ENCODE measurements at places on chromosomes 16 and 17.

GRCh38 chr17:17381446-17382064, 78.4 kb downstream of the NT5M start:
- no peak for DNase-seq
- no peak overlapping the region for H3K27ac ChIP-seq
- H3K4me3 ChIP-seq = no peak overlapping the region
- H3K27me3 ChIP-seq = peaks cover 7% of the 10 kb centered on the region

- no peaks in the 10 kb centered on the region for H3K27me3 ChIP-seq
- H3K4me3 ChIP-seq = peak overlapping the region; percentile 93
- peaks cover 50% of the 10 kb centered on the region for H3K4me1 ChIP-seq
- no peak for DNase-seq
- peaks cover 5% of the 10 kb centered on the region for H3K36me3 ChIP-seq
Observed at GRCh38 chr16:11585460-11586377, 1.0 kb downstream of the LITAF start.

DNA sequence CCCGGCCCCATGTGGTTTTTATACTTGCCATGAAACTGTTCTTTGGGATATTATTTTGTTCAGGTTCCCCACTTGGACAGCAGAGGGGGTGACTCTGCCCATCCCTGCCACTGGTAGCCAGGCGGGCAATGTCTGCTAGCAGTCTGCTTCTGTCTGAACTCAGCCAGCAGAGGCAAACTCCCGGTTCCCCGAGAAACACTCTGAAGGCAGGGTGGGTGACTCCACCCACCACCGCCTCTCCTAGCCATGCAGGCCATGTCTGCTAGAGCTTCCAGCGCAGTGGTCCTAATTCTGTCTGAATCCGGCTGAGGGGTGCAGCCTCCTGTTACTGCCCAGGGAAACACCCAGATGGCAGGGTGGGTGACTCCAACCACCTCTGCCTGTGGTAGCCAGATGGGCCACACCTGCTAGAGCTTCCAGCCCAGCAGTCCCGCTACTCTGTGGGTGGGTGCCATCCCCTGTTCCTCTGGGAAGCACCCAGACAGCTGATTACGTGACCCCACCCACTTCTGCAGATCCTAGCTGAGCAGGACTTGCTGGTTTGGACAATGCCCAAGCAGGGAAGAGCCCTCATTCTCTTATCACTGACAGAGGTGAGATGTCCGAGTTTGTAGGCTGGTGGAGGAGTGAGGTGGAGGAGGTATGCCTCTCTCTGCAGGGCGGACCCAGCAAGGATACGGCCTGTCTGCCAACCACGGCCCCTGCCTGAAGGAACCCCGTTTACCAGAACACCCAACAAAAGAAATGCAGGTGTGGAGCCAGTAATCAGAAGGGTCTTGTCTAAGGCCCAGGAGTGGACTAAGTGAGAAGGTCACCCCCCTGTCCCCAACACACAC, 22.4 kb downstream of the NLRP1 start:
- H3K27me3 ChIP-seq = no peaks in the 10 kb centered on the region
- H3K36me3 ChIP-seq = peaks cover 43% of the 10 kb centered on the region
- no peak overlapping the region for H3K27ac ChIP-seq
- no peak for DNase-seq
- H3K4me3 ChIP-seq = no peak overlapping the region
- peaks cover 22% of the 10 kb centered on the region for H3K4me1 ChIP-seq

- peaks cover 14% of the 10 kb centered on the region for H3K4me1 ChIP-seq
- H3K27ac ChIP-seq = no peak overlapping the region
- H3K27me3 ChIP-seq = no peaks in the 10 kb centered on the region
- no peak for DNase-seq
- no peaks in the 10 kb centered on the region for H3K36me3 ChIP-seq
- H3K4me3 ChIP-seq = no peak overlapping the region
Observed at GRCh38 chr17:21165922-21166594, 39.3 kb downstream of the DHRS7B start.

- H3K36me3 ChIP-seq = no peaks in the 10 kb centered on the region
- peak overlapping the region; percentile 75 for H3K4me3 ChIP-seq
- H3K27ac ChIP-seq = no peak overlapping the region
- peaks cover 28% of the 10 kb centered on the region for H3K4me1 ChIP-seq
- DNase-seq = no peak
Observed at GRCh38 chr17:77371117-77371887, 230.5 kb downstream of the SEC14L1 start.

GRCh38 chr16:56677474-56677873, 4.8 kb upstream of the MT1X start:
- no peak for DNase-seq
- peaks cover 21% of the 10 kb centered on the region for H3K27me3 ChIP-seq
- no peak overlapping the region for H3K4me3 ChIP-seq
- peaks cover 15% of the 10 kb centered on the region for H3K4me1 ChIP-seq
- no peak overlapping the region for H3K27ac ChIP-seq

DNA sequence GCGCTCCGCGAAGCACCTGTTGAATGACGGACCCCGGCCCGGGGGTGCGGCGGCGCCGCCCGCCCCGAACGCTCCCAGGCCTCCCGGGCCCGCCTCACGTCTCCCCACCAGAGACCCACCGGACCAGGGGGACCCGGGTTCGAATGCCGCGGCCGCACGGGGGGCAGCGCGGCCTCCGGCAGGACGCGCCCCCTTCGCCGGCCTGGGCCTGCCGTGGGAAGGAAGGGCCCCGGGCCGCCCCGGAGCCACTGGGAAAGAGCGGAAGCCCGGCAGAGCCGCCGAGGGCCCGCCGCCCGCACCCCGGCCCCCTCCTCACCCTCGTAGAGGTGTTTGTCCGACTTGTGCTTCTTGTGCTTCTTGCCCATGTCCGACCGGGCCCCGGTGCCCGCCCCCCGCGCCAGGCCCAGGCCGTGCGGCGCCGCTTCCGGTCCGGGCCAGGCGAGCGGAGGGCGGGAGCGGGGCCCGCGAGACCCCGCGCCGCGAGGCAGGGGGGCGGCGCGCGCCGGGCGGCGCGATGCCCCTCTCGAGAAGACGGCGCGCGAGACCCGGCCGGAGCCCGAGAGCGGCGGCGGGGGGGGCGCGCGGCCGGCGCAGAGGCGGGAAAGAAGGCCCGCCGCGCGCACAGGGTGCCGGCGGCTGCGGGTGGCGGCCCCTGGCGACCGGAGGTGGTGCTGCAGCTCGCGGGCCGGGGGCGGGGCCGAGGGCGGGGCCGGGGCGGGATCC, at the start of gene BRD7:
BRD7 (minus strand) TSS at position 579 of the 723 bp plus-strand sequence; CDS start at position 365, 214 bp downstream.
- H3K27ac ChIP-seq = peak within 1 kb of the TSS; percentile 96
- H3K4me3 ChIP-seq = peak within 1 kb of the TSS; percentile 95
- DNase-seq = peak; percentile 81
- H3K36me3 ChIP-seq = peaks cover 8% of the 10 kb centered on the region

GRCh38 chr17:77230436-77230830, 89.7 kb downstream of the SEC14L1 start:
- no peak overlapping the region for H3K4me3 ChIP-seq
- no peaks in the 10 kb centered on the region for H3K36me3 ChIP-seq
- H3K4me1 ChIP-seq = peaks cover 14% of the 10 kb centered on the region
- no peak overlapping the region for H3K27ac ChIP-seq

GRCh38 chr17:42424991-42425610, 2.0 kb upstream of the CAVIN1 start:
- H3K36me3 ChIP-seq = no peaks in the 10 kb centered on the region
- H3K4me1 ChIP-seq = peaks cover 8% of the 10 kb centered on the region
- no peak overlapping the region for H3K27ac ChIP-seq
- H3K27me3 ChIP-seq = peaks cover 11% of the 10 kb centered on the region
- DNase-seq = no peak

DNA sequence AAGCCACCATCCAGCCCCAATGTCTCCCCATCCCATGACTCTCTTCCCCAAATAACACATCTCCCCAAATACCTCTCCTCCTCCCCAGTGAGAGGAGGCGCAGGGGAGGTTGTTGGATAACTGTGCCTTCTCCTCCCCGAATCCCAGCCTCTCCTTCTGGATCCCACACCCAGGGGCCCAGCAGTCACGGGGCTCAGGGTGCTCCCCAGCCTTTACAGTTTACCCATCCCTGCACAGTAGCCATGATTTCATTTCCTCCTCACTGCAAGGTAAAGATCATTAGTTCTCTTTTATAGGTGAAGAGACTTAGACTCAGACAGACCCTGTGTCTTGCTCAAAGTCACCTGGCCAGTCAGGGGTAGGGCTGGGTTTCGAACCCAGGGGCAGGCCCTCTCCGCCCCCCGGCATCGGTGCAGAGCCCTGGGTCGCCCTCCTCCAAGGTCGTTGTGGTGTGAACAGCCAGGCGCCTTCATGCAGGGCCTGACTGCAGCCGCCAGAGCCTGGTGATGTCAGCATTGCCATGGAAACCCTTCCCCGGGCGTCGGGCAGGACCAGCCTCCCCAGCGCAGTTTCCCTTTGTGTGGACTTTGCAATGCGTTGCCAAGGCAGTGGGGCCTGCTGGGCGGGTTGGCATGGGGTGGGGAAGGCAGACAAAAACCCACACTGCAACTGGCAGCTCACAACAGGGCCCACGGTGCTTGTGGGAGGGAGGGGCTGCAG, 53.3 kb upstream of the TOB1 start:
- H3K4me1 ChIP-seq = peaks cover 10% of the 10 kb centered on the region
- DNase-seq = peak; percentile 51
- H3K4me3 ChIP-seq = no peak overlapping the region
- peak overlapping the region; percentile 60 for H3K27ac ChIP-seq
- no peaks in the 10 kb centered on the region for H3K27me3 ChIP-seq

- H3K27ac ChIP-seq = no peak overlapping the region
- DNase-seq = no peak
- peaks cover 26% of the 10 kb centered on the region for H3K4me1 ChIP-seq
- H3K36me3 ChIP-seq = peaks cover 27% of the 10 kb centered on the region
Observed at GRCh38 chr16:23495671-23496070, 14.6 kb downstream of the GGA2 start.

DNA sequence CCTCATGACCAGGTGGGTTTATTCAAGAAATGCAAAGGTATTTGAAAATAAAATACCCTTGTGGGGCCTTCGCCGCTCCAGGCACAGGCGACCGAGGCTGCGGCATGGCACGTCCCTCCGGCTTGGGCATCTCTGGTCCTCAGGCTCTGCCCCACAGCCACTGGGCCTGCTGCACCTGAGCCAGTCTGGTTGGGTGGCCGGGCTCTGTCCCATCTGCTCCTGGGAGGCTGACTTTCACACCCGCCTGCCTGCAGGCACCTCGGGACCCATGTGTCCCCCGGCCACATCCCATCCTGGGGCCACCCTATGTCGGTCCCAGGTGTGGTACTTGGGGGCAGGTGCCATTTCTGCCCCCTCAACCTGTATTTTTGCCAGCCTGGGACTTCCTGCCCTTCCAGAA, 20.9 kb downstream of the OSBPL7 start:
- H3K27me3 ChIP-seq = peaks cover 7% of the 10 kb centered on the region
- H3K36me3 ChIP-seq = no peaks in the 10 kb centered on the region
- DNase-seq = no peak
- no peak overlapping the region for H3K4me3 ChIP-seq
- no peak overlapping the region for H3K27ac ChIP-seq

- H3K27ac ChIP-seq = no peak overlapping the region
- H3K27me3 ChIP-seq = peaks cover 2% of the 10 kb centered on the region
- no peak overlapping the region for H3K4me3 ChIP-seq
- DNase-seq = no peak
- H3K36me3 ChIP-seq = no peaks in the 10 kb centered on the region
Observed at GRCh38 chr16:66899310-66899944, 19.1 kb downstream of the PDP2 start.

- no peaks in the 10 kb centered on the region for H3K27me3 ChIP-seq
- H3K27ac ChIP-seq = peak overlapping the region; percentile 97
- H3K4me3 ChIP-seq = no peak overlapping the region
- no peak for DNase-seq
- peaks cover 27% of the 10 kb centered on the region for H3K4me1 ChIP-seq
Observed at GRCh38 chr16:48611329-48612137, 1.6 kb upstream of the N4BP1 start.

- peaks cover 11% of the 10 kb centered on the region for H3K4me1 ChIP-seq
- H3K36me3 ChIP-seq = peaks cover 5% of the 10 kb centered on the region
- no peaks in the 10 kb centered on the region for H3K27me3 ChIP-seq
- H3K4me3 ChIP-seq = no peak overlapping the region
- peak overlapping the region; percentile 58 for H3K27ac ChIP-seq
Observed at GRCh38 chr17:3763777-3764170, 37.2 kb downstream of the ITGAE start.

- H3K4me3 ChIP-seq = no peak overlapping the region
- H3K36me3 ChIP-seq = peaks cover 17% of the 10 kb centered on the region
- H3K4me1 ChIP-seq = peaks cover 7% of the 10 kb centered on the region
- H3K27me3 ChIP-seq = no peaks in the 10 kb centered on the region
Observed at GRCh38 chr16:53895851-53896250, 191.9 kb downstream of the FTO start.

DNA sequence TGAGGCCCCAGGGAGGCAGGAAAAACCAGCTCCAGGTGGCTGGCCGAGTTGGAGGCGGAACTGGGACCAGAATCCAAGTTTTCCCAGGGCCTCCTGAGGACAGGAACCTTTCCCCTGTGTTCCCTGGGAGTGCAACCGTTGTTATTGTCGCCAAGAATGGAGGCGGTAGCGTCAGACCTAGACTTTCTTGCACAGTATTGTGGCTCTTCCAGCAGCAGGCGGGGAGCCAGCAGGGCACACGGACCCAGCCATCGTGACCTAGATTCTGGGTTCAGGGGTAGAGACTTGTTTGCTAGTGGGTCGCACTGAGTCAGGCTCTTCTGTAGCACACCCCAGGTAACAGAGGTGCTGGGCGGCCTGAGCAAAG, 667 bp upstream of the KIF19 start:
- H3K36me3 ChIP-seq = no peaks in the 10 kb centered on the region
- H3K4me3 ChIP-seq = peak overlapping the region; percentile 45
- no peak for DNase-seq
- H3K27ac ChIP-seq = no peak overlapping the region
- H3K27me3 ChIP-seq = peaks cover 25% of the 10 kb centered on the region

DNA sequence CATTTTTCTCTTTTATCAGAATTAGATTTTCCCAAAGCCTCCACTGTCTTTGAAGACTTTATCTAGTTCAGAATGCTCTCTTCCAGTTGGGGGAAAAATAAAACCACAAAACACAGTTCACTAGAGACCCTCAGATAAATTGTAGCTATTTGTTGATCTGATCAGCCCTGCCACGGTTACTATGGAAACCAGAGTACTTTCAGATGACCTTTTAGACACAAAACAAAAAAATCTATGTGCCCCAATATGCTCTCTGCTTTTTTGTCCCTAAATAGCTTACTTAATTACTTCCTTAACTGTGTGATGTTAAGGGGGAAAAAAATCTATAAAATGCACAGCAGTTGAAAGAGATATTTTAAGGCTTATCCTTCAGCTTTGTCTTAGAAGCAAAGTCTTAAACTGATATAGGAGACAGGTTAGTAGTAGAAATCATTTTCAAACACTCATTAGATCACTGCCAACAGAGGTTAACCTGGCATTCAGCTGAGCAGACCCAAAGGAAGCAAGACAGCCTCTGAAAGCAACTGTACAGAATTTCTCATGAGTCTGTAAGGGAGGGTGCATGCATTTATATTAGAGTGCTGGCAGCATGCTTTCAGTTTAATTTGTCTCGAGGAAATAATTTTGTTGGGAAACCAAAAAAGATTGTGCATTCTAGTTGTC, 129.9 kb upstream of the CACNG5 start:
- H3K4me3 ChIP-seq = no peak overlapping the region
- no peak for DNase-seq
- H3K36me3 ChIP-seq = no peaks in the 10 kb centered on the region
- H3K4me1 ChIP-seq = peaks cover 15% of the 10 kb centered on the region

All from memory B cell (primary cell).